ENCODE measurements at places on chromosomes 12 and 14. TPM values are rescaled to one million over a fixed set of nuclear protein-coding genes. Genes with fewer than 3 reads are reported as not detected.

GRCh38 chr14:68896132-68896531, 83.0 kb downstream of the ACTN1 start:
- no peaks in the 10 kb centered on the region for H3K4me1 ChIP-seq
- DNase-seq, result no peak
- H3K27ac ChIP-seq, result no peak overlapping the region
- no peaks in the 10 kb centered on the region for H3K27me3 ChIP-seq
- H3K36me3 ChIP-seq, result peaks cover 39% of the 10 kb centered on the region

The DNAH10 gene
- 0.19 TPM for total RNA-seq

- no peaks in the 10 kb centered on the region for H3K27me3 ChIP-seq
- no peak for DNase-seq
- peak overlapping the region; percentile 71 for H3K27ac ChIP-seq
- no peak overlapping the region for H3K4me3 ChIP-seq
- H3K36me3 ChIP-seq, result no peaks in the 10 kb centered on the region
- no peaks in the 10 kb centered on the region for H3K4me1 ChIP-seq
These were observed 22.2 kb upstream of the LRTM2 start for GRCh38 chr12:1797991-1798640.

GRCh38 chr14:103858063-103858781, 10.8 kb upstream of the PPP1R13B start:
- H3K27ac ChIP-seq, result no peak overlapping the region
- no peak for DNase-seq
- H3K4me1 ChIP-seq, result peaks cover 4% of the 10 kb centered on the region
- H3K36me3 ChIP-seq, result no peaks in the 10 kb centered on the region

The SMCO3 gene
- total RNA-seq, result not detected

The MANSC1 gene
- total RNA-seq, result 1.6 TPM

GRCh38 chr12:9221483-9221882, 13.3 kb upstream of the PZP start:
- no peak for DNase-seq
- H3K27me3 ChIP-seq, result no peaks in the 10 kb centered on the region
- H3K36me3 ChIP-seq, result no peaks in the 10 kb centered on the region
- no peak overlapping the region for H3K4me3 ChIP-seq
- H3K27ac ChIP-seq, result no peak overlapping the region

The SERPINA12 gene
- not detected for total RNA-seq

DNA sequence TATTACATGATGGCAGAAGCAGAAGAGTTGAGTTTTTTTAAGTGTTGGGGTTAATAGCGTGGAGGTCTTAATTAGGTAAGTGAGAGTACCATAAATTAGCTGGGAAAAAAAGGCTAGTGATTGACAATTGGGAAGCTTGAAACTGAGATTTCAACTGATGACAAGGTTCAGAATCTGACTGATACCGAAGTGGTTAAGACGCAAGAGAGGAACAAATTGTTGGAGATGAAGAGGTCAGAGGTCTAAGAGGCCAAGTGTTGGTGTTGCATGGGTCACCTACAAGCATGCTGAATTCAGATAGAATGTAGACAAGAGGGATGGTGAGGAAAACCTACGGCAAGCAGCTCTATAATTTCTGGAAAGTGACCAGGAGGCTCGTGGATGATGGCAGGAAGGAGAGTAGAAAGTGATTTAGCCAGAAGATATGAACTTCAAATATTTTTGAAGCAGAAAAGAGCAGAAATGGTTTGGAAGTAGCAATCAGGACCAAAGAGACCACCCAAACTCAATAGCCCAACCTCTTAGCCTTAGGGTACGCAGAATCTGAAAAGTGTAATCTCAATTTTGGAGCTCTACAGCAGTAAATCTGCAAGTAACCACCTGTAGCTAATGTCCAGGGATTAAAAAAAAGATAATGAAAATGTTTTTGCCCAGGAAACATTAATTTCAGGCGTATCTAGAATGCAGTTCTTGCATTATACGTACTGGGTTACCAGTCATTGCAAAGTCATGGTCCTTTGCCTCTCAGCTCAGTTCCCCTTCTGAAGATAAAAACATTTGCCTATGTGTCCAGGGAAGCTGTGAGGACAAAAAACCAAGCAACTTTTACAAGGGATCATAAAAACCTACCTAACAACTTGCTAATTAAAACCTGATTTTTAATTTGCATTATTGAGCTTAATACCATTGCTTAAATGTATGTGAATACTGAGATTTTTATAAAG, 1.7 kb upstream of the TMPO start:
- H3K27me3 ChIP-seq, result no peaks in the 10 kb centered on the region
- H3K4me1 ChIP-seq, result peaks cover 18% of the 10 kb centered on the region
- DNase-seq, result no peak
- H3K27ac ChIP-seq, result peak overlapping the region; percentile 98

Data from T-cell (primary cell).